Left forelimb (tissue), 1 donor: ENCODE measurements at places on chromosomes 6 and 20.

- DNase-seq = peak; percentile 91
Measured at GRCh38 chr20:19974630-19975435, 42.3 kb upstream of the NAA20 start.

DNA sequence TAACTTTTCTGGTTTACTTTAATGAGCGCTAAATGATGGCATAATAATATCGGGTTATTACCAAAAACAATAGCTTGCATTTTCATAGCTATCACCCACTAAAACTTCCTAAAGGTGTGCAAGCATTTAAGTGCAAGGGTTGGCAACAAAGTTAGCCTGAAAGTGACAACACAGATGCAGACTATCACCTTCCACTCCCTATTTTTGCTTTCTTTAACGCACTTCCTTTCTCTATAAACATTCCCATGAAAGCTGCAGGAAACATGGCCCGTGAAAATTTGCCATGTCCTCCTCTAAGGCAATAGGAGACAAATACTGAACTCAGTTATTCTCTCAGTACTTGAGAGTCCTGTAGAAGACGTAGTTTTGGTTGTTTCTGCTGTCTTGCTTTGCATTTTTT, 2.7 kb downstream of the MYCT1 start:
- DNase-seq = no peak

GRCh38 chr6:42520786-42521607, 42.8 kb upstream of the UBR2 start:
- DNase-seq = no peak

DNA sequence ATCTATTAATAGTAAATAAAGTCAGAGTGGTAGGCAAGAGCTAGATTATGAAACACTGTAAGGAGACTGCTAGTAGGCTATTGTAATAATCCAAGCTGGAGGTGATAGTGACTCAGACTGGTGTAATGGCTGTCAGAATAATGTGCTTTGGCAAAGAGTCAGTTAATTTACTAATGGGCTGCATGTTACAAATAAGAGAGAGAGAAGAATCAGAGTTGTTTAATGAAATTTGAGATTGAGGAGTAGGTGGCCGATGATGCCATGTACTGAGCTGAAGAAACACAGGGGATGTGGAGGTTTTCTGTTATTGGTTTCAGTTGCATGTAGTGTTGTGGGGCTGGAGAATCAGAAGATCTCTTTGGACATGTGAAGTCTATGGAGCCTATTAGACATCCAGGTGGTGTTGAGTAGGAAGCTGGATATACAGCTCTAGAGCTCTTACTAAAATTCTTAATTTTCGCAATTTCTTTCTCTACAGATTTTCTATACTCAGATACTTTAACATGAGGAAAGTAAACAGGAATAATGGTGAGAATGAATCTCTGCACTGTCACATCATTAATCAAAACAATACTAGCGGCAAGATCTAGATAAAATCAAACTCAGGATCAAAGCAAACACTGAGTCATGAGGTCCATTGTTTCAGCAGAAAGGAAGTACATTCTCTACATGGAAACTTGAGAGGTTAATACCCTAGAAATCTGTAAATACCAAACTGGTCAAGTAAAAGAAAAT, 167.7 kb downstream of the SIM1 start:
- no peak for DNase-seq

DNA sequence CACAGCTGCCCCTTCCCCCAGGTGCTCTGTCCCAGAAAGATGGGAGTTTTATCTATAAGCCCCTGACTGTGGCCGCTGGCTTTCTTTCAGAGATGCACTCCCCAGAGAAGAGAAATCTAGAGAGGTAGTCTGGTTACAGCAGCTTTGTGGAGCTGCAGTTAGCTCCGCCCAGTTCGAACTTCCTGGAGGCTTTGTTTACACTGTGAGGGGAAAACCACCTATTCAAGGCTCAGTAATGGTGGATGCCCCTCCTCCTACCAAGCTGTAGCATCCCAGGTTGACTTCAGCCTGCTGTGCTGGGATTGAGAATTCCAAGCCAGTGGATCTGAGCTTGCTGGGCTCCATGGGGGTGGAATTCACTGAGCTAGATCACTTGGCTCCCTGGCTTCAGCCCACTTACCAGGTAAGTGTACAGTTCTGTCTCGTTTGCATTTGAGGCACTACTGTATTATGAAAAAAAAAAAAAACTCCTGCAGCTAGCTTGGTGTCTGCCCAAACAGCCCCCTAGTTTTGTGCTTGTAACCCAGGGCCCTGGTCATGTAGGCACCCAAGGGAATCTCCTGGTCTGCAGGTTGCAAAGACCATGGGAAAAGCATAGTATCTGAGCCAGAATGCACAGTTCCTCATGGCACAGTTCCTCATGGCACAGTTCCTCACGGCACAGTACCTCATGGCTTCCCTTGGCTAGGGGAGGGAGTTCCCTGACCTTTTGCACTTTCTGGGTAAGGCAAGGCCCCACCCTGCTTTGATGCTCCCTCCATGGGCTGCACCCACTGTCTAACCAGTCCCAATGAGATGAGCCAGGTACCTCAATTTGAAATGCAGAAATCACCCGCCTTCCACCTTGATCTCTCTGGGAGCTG, 275.0 kb downstream of the CENPW start:
- DNase-seq = no peak

GRCh38 chr6:78781001-78781400, 86.3 kb upstream of the IRAK1BP1 start:
- no peak for DNase-seq

GRCh38 chr20:32152421-32153155, 43.1 kb downstream of the TM9SF4 start:
- DNase-seq = no peak

DNA sequence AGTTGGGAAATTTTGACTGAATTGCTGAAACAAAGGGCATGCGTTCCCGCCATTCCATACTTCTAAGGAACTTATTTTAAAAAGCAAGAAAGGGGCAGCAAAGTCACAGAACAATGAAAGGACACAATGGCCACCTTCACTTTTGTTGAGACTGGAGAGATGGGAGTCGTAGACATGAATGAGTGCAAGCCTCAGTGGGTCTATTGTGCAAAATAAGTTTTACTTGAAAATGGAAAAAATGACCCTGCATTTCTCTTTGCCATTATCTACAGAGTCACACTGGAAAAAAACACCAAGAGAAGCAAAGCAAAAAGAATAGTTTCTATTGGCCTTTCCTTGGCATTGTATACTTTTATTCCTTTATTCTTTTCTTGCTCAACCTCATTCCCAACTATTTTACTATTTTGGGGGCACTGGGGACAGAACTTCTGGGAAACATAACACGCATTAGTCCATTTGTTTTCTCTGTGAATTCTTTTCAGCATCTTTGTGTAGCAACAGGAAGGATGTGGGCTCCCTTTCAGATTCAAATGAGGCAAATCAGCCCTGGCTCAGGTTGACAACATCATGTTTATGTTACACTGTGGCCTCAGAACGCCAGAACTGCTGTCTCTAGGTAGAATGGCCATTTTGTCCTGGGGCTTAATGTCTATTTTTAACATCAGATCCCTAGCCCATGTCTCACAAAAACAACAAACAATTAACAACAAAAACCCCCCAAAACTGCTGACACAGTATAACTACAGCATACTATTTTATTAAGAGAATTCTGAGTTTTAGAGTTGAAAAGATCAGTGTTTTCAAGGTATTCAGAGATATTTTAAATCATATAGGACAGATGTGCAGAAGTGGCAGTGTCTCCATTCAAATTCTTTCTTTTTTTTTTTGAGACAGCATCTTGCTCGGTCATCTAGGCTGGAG, 122.2 kb downstream of the FYN start:
- no peak for DNase-seq

DNA sequence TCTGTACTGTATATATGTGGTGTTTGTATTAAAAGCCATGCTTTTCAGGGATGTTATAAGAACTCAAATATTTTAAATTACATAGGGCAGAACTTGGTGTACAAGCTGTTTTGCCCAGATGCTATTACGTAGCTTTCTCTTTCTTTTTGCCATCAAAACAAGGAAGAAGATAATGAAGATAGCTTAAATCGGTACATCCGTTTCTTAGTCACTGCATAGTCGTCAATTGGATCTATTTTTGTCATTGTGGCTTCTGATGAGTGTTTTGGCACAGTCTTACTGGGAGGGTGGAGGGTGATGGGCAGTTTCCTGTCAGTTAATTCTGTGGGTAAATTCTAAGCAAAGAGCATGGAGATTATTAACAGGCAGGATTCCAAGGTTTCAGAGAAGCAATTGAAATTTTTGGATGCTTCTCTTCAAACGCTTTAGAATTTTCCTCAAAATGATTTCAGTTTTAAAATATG, 649.1 kb upstream of the GJE1 start:
- DNase-seq = no peak

GRCh38 chr6:75624988-75625387, 23.3 kb downstream of the SENP6 start:
- no peak for DNase-seq

- DNase-seq = no peak
Measured at GRCh38 chr6:15741405-15741804, 78.6 kb upstream of the DTNBP1 start.

GRCh38 chr6:39964530-39964929, 30.3 kb upstream of the MOCS1 start:
- DNase-seq = no peak

- DNase-seq = no peak
Measured at GRCh38 chr20:61877776-61878477, 187.8 kb downstream of the TAF4 start.

DNA sequence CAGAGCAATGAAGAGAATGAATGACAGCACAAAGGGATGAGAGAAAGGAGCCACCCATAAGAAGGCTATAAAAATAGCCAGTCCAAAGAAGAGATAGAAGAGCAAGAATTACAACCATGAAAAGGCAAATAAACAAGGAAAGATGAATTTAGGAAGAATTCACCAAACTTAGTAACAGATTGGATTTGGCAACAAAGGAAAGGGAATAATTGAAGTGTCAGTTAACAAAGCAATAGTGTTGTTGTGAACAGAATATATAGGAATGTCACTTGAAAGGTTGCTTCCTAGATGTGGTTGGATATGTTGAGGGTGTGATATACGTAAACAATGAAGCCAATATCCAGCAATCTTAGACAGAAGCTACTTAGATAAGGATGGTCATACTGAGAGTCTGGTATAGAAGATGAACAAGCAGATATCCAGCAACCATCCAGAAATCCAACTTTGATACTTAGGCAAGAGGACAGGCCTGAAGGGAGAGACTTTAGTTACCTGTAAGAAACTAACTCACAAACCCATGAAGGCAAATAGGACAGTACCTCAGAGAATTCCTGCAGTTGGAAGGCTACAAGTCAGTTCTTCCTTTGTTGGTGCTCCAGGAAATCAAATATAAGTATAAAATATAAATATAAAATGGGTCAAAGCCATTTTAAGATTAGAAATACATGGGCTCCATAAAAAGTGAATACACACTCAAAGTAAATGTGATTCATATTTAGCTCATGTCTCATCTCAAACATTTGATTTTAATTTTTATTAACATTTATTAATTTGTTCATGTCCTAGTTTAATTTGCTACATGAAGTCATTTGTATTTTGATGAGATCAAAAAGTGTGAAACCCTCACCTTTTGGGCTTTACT, 106.5 kb downstream of the HFE start:
- no peak for DNase-seq

DNA sequence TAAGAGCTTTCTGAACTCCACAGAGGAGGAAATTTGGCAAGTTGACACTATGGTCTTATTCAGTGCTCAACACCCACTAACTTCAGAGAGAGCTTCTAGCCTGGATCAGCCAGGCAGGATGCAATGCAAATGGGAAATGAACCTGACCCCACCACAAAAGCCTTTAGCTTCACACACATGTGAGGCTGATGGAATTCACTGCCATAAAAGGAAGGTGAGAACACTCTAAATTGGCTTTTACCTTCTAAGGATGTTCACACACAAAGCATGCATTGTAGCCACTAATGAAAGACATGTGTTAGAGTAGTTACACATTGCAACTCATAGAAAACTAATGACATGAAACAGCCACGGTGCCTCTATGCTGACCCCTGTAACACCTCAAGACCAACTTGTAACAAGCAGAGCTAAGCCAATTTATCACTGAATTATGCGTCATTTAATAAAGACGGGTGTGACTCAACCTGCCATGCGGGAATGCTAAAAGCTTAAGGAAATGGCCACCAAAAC, 262.1 kb downstream of the HACE1 start:
- no peak for DNase-seq

- DNase-seq = no peak
Measured at GRCh38 chr20:16179919-16180318, 393.3 kb downstream of the KIF16B start.

GRCh38 chr6:13421425-13422059, 65.9 kb downstream of the GFOD1 start:
- peak; percentile 15 for DNase-seq

GRCh38 chr6:89842228-89842627, 12.5 kb downstream of the CASP8AP2 start:
- no peak for DNase-seq

GRCh38 chr6:133241901-133242636, 912 bp downstream of the EYA4 start:
- DNase-seq = peak; percentile 76

GRCh38 chr6:34204693-34205092, 32.0 kb upstream of the HMGA1 start:
- no peak for DNase-seq

DNA sequence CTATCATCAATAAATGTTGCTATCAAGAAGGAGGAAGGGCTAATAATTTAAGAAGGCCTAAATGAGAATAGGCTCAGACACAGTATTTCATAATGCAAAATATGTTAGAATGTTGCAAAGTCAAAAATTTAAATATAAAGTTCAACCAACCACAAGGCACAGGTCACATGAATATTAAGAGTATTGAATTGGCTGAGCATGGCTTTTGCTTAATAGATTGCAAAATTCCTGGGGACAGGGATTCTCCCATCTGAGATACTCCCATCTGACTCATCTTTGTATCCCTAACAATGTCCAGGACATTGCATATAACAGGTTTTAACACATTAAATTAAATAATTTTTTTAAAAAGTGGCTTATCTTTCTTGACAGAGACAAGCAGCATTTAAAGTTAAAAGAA, 32.9 kb upstream of the UTRN start:
- no peak for DNase-seq

DNA sequence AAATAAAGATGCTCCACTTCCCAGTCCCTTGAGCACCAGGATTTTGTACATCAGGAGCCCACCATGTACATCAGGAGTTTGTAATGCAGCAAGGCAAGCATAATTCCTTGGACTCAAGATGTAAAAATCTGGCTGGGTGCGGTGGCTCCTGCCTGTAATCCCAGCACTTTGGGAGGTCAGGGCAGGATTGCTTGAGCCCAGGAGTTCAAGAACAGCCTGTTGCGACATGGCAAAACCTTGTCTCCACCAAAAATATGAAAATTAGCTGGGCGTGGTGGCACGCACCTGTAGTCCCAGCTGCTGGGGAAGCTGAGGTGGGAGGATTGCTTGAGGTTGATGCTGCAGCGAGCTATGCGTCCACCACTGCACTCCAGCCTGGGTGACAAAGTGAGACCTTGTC, 16.1 kb upstream of the MAP1LC3A start:
- DNase-seq = no peak

- no peak for DNase-seq
Measured at GRCh38 chr20:49964964-49965780, 17.6 kb upstream of the SNAI1 start.
